ENCODE measurements at places on chromosomes 13 and 19.

DNA sequence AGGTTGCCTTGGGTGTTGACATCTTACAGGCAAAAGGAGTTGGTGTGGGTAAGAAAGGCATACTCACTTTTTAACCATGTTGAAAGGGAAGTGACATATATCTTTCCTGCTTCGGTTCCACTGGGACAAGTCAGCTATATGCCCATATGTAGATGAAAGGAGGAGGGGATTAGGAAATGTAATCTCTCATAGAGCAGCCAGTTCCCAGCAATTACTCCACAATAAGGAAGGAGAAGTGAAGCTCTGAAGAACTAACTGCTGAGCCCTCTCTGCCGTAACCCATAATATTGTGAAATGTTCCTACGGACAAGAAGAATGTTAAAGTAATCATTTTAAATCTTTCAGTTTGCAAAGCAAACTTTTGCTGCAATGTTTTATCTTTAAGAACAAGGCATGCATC is 82.2 kb downstream of the EDNRB start:
- DNase-seq = no peak

- no peak for DNase-seq
Observed at GRCh38 chr19:30674656-30675055, 302.5 kb downstream of the ZNF536 start.

GRCh38 chr19:23817519-23817918 is 58.8 kb upstream of the ZNF681 start:
- no peak for DNase-seq

DNA sequence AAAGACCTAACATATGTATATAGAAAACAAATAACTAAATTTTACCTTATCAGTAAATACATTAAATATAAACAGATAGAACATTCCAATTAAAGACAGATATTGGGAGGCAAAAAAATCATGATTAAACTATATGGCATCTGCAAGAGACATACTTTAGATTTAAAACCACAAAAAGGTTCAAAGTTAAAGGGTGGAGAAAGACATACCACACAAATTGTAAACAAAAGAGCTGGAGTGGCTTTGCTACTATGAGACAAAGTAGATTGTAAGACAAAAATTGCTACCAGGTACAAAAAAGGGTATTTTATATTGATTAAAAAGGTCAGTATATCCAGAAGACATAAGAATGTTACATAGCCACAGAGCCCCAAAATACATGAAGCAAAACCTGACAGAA is 200.2 kb downstream of the KCNRG start:
- DNase-seq = no peak

GRCh38 chr13:97030705-97031452 is 36.6 kb upstream of the OXGR1 start:
- DNase-seq = no peak

DNA sequence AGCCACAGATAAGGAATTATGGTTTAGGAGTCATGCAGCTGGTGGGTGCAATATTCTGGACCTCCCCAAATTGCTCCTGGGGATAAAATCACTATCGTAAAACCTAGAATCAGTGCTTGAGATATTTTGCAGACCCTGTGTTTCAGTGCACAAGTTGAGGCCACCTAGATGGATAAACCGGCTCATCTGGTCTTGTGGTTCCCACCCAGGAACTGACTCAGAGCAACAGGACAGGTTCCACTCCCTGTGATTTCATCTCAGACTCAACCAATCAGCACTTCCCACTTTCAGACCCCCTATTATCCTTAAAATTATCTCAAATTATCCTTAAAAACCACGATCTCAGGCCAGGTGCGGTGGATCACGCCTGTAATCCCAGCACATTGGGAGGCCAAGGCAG is 21.0 kb downstream of the FBXL12 start:
- DNase-seq = no peak

GRCh38 chr19:56973713-56974555 is 133.4 kb upstream of the PEG3 start:
- no peak for DNase-seq

GRCh38 chr13:26599403-26599802 is 41.9 kb downstream of the WASF3 start:
- no peak for DNase-seq

- no peak for DNase-seq
Observed at GRCh38 chr13:76163761-76164160, 527.6 kb downstream of the LMO7 start.

- no peak for DNase-seq
Observed at GRCh38 chr13:36819739-36820090, 693 bp downstream of the RFXAP start.

- no peak for DNase-seq
Observed at GRCh38 chr13:48578516-48579164, 45.8 kb upstream of the RCBTB2 start.

DNA sequence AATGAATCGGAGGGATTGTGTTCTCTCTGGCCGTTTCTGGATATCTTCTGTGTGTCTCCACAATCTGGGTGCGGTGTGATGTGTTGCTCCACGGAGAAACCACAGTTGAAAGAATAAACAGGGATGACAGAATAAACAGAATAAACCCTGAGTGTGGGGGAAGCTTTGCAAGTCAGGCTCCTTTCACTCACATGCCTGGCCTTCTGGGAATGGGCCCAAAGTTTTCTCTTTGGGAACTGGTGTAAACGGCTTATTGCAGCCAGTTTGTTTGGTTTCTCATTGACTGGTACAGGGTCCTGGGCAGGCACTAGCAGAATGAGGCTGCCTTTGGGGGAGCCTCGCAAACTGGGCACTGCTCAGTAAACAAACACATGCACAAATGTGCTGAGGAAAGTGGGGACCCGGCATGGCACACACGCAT is 324.7 kb downstream of the DLEU7 start:
- no peak for DNase-seq

GRCh38 chr13:20074966-20075365 is 85.9 kb downstream of the GJA3 start:
- no peak for DNase-seq

GRCh38 chr19:38304352-38304865 is 358 bp downstream of the C19orf33 start:
- DNase-seq = no peak

GRCh38 chr13:41543664-41544300 is 86.4 kb downstream of the RGCC start:
- peak; percentile 17 for DNase-seq

- DNase-seq = no peak
Observed at GRCh38 chr19:46678110-46678732, 17.2 kb upstream of the DACT3 start.

GRCh38 chr13:93262729-93263345 is 36.2 kb downstream of the GPC6 start:
- no peak for DNase-seq

GRCh38 chr19:51448411-51449016 is 9.7 kb downstream of the SIGLEC8 start:
- DNase-seq = no peak

DNA sequence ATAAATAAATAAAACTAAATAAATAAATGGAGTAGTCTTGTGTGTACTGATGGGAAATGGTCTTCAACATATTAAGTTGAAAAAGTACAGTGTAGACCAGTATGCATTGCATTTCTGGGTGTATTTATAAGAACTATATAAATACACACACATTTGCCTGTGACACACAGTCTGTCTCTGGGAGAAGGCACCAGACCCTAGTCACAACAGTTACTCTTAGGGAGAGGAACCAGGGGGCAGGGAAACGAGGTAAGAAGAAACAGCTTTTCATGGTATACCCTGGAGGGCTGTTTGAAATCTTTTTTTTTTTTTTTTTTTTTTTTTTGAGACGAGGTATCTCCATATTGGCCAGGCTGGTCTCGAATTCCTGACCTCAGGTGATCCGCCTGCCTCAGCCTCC is 2.8 kb upstream of the S1PR2 start:
- DNase-seq = no peak

GRCh38 chr19:43872547-43873336 is 45.6 kb downstream of the ZNF283 start:
- DNase-seq = no peak

- no peak for DNase-seq
Observed at GRCh38 chr13:30371649-30372265, 50.5 kb upstream of the UBE2L5 start.

- no peak for DNase-seq
Observed at GRCh38 chr19:8352134-8352827, 9.2 kb upstream of the KANK3 start.

DNA sequence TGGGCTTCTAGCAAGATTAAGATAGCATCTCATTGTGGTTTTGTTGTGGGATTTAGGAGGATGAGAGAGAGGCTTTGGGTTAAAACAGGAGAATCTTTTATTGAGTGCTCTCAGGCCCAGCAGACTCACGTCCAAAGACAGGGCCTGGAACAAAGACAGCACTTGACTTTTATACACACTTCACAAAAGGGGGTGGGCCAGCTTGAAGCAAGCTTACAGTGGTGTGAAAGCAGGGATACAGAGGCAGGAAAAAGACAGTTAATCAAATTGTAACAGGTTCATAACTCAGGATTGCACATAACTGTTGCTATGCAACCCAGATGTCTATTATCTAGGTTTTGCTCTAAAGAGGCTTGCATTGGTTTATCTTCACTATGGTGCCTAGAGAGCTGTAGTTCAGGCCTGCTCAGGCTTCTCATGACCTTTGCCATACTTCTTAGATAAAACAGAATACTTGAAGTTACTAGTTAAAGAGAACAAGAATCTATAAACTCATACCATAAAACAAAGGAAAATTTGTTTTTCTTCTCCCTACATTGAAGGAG is 42.2 kb upstream of the CEACAM21 start:
- DNase-seq = no peak

GRCh38 chr13:82636119-82636518 is 1246.2 kb downstream of the SLITRK1 start:
- peak; percentile 70 for DNase-seq

Measured in DMS 273 treated with DMSO at 0.1 percent for 48 hours (cell line).